Aorta (tissue), 5 donors: ENCODE measurements at places on chromosomes 5 and 9.

- H3K27me3 ChIP-seq: no peaks in the 10 kb centered on the region
- no peaks in the 10 kb centered on the region for H3K36me3 ChIP-seq
Observed at GRCh38 chr5:84589926-84590325, 205.2 kb upstream of the EDIL3 start.

- no peaks in the 10 kb centered on the region for H3K36me3 ChIP-seq
- H3K27ac ChIP-seq: no peak overlapping the region
- H3K4me1 ChIP-seq: no peaks in the 10 kb centered on the region
Observed at GRCh38 chr5:159331093-159331973, 1.0 kb upstream of the IL12B start.

DNA sequence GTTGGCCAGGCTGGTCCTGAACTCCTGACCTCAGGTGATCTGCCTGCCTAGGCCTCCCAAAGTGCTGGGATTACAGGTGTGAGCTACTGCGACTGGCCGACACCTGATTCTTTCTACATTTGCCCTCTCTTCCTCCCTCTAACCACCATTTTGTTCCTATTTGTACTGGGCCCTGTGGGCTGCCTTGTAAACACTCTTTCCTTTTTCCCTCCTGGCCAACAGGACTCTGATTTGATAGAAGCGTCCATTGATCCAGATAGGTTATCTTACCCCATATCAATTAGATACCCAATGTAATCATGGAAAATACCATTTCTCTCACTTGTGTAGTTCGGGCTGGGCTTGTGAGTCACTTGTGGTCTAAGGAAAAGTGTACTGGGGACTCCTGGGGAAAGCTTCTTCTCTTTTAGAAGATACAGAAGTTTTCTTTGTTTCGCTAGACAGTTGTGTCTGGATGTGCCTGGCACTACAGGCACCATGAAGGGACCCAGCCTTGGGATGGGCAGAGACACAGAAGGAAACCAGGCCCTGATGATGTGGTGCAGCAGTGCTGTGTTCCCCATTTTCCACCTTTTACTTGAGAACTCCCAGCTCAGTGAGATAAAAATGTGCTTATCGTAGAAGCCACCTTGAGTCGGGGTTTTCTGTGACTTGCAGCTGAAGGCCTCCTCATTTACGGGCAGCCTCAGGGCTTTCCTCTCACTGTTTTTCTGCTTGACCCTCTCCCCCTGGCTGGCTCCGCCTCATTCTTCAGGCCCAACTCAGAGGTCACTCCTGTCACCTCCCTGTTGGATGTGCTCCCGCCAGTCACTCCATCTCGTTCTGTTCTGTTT lies 32.8 kb upstream of the CPEB4 start:
- H3K36me3 ChIP-seq: no peaks in the 10 kb centered on the region
- no peak for DNase-seq
- peaks cover 2% of the 10 kb centered on the region for H3K4me1 ChIP-seq
- H3K4me3 ChIP-seq: no peak overlapping the region
- H3K27ac ChIP-seq: peak overlapping the region; percentile 9
- H3K27me3 ChIP-seq: no peaks in the 10 kb centered on the region

GRCh38 chr9:130286072-130286770 lies 20.7 kb downstream of the HMCN2 start:
- H3K27me3 ChIP-seq: no peaks in the 10 kb centered on the region
- H3K36me3 ChIP-seq: no peaks in the 10 kb centered on the region
- no peak overlapping the region for H3K4me3 ChIP-seq
- H3K27ac ChIP-seq: no peak overlapping the region

DNA sequence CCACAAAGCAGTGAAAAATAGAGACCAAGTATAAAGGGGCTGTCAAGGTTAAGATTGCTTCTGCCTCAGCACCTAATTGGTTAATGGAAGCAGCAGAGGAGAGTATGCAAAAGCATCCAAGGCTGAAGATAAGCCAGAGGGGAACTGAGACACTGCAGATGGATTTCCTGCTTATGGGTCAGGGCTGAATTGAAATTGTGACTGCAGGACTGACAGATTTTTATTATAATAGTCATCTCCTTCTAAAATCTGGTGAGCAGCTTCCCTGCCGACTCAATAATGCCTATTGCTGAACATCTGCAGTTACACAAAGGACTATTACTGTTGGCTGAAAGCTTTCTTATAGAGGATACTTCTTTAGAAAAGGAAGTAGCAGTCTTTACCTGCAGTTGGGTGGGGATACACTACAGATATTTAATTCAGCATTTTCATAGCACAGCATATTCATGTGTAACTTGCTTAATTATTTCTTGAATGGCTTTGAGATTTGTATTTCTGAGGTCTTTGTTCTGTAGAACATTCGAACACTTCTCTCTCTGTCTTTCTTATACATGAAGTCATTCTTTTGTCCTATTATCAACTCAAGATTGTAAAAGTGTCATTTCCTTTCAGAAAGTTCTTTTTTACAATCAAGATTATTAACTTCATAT lies 363.0 kb upstream of the RIOK2 start:
- H3K36me3 ChIP-seq: no peaks in the 10 kb centered on the region
- H3K4me1 ChIP-seq: no peaks in the 10 kb centered on the region
- H3K27me3 ChIP-seq: no peaks in the 10 kb centered on the region

- DNase-seq: peak; percentile 95
- no peaks in the 10 kb centered on the region for H3K36me3 ChIP-seq
- no peaks in the 10 kb centered on the region for H3K27me3 ChIP-seq
- H3K27ac ChIP-seq: peak overlapping the region; percentile 8
Observed at GRCh38 chr9:127561491-127562278, 50.4 kb upstream of the STXBP1 start.

- H3K27me3 ChIP-seq: no peaks in the 10 kb centered on the region
- H3K4me3 ChIP-seq: no peak overlapping the region
- no peak overlapping the region for H3K27ac ChIP-seq
- no peaks in the 10 kb centered on the region for H3K36me3 ChIP-seq
- peaks cover 3% of the 10 kb centered on the region for H3K4me1 ChIP-seq
Observed at GRCh38 chr5:149177911-149178565, 36.7 kb downstream of the ABLIM3 start.

- no peaks in the 10 kb centered on the region for H3K27me3 ChIP-seq
- peak overlapping the region; percentile 55 for H3K4me3 ChIP-seq
- DNase-seq: no peak
- H3K36me3 ChIP-seq: no peaks in the 10 kb centered on the region
Observed at GRCh38 chr9:37464006-37464405, 1.2 kb downstream of the ZBTB5 start.

DNA sequence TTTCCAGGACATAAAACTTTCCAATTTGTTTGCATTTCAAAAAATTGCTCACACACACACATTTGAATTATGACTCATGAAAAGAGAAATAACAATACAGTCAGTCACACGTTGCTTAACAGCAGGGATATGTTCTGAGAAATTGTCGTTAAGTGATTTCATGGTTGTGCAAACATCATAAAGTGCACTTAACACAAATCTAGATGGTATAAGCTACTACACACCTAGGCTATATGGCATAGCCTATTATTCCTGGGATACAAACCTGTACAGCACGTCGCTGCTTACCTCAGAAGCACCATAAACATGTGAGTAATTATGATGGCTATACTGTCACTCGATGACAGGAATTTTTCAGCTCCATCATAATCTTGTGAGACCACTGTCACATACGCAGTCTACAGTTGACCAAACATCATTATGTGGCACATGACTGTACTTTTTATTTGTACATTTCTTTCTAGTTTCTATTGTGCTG lies 378.2 kb downstream of the ACTL7B start:
- no peaks in the 10 kb centered on the region for H3K27me3 ChIP-seq
- H3K36me3 ChIP-seq: no peaks in the 10 kb centered on the region
- H3K27ac ChIP-seq: peak overlapping the region; percentile 72
- H3K4me1 ChIP-seq: peaks cover 2% of the 10 kb centered on the region
- no peak overlapping the region for H3K4me3 ChIP-seq

DNA sequence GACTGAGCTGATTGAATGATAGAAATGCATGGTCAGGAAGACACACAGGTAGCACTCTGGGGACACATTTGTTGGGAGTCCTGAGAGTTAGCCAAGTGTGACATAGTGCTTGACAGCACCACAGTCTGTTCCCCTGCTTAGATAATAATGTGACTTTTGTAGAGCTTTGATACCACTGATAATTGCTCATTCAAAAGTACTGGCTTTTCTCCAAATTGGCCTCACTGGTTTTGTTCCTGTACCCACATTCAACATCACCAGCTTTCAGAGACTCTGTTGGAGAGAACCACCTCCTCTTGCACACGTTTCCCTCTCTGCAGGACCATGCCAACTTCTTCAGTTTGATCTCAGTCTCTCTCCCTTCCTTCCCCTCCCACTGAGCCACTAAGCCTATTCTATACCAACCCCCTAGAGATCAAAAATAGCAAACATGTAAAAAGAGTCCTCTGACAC lies 52.5 kb upstream of the IL7R start:
- no peaks in the 10 kb centered on the region for H3K4me1 ChIP-seq
- H3K36me3 ChIP-seq: no peaks in the 10 kb centered on the region
- no peak overlapping the region for H3K27ac ChIP-seq
- H3K27me3 ChIP-seq: no peaks in the 10 kb centered on the region

GRCh38 chr5:14452685-14453454 lies 128.7 kb upstream of the OTULINL start:
- no peaks in the 10 kb centered on the region for H3K4me1 ChIP-seq
- H3K4me3 ChIP-seq: no peak overlapping the region
- no peaks in the 10 kb centered on the region for H3K36me3 ChIP-seq
- H3K27me3 ChIP-seq: no peaks in the 10 kb centered on the region
- no peak overlapping the region for H3K27ac ChIP-seq

DNA sequence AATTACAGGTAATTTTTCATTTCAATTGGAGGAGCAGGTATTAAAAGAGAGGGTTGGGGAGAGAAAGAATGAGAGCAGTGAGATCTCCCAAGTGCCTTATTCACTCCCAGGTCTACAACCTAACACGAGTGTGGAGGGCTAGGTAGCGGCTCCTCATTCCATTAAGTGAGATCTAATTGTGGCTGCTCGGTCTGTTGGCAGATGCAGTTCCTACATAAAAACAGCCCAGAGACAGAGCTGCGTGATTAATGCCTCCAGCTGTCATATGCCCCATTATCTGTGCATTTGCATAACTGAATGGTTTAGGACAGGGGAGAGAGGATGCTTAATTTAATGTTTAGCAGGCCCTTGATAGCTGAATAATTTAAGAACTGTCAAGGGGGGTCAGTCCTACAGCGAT lies 100.5 kb downstream of the PSAT1 start:
- no peaks in the 10 kb centered on the region for H3K27me3 ChIP-seq
- no peak for DNase-seq
- no peak overlapping the region for H3K27ac ChIP-seq
- no peak overlapping the region for H3K4me3 ChIP-seq
- H3K4me1 ChIP-seq: no peaks in the 10 kb centered on the region

DNA sequence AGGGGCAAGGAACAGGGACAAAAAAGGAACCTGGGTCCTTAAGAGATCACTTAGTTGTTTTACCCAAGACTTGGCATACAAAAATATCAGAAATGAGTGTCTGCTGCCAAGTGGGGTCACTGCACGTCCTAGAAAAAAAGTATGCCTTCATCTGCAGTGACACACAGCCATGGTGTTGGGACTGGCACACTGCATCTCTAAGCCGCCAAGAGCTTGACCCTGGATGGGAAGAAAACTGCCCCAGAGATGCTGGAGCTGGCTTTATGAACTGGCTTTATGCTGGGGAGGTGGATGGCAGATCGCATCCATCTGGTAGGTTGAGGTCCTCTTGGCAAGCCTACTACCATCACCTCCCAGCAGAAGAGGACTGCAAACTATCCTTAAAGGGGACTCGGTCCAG lies 51.7 kb downstream of the IRF1 start:
- no peaks in the 10 kb centered on the region for H3K27me3 ChIP-seq
- H3K4me1 ChIP-seq: peaks cover 6% of the 10 kb centered on the region
- no peaks in the 10 kb centered on the region for H3K36me3 ChIP-seq
- no peak for DNase-seq
- no peak overlapping the region for H3K27ac ChIP-seq

- no peak for DNase-seq
- H3K27ac ChIP-seq: no peak overlapping the region
- H3K4me3 ChIP-seq: no peak overlapping the region
- H3K36me3 ChIP-seq: no peaks in the 10 kb centered on the region
- no peaks in the 10 kb centered on the region for H3K27me3 ChIP-seq
Observed at GRCh38 chr9:121622387-121623203, 28.8 kb upstream of the DAB2IP start.

- peak overlapping the region; percentile 55 for H3K27ac ChIP-seq
- no peaks in the 10 kb centered on the region for H3K4me1 ChIP-seq
- peak overlapping the region; percentile 91 for H3K4me3 ChIP-seq
- no peaks in the 10 kb centered on the region for H3K27me3 ChIP-seq
- DNase-seq: no peak
Observed at GRCh38 chr9:2157277-2158110, 142.3 kb downstream of the SMARCA2 start.

DNA sequence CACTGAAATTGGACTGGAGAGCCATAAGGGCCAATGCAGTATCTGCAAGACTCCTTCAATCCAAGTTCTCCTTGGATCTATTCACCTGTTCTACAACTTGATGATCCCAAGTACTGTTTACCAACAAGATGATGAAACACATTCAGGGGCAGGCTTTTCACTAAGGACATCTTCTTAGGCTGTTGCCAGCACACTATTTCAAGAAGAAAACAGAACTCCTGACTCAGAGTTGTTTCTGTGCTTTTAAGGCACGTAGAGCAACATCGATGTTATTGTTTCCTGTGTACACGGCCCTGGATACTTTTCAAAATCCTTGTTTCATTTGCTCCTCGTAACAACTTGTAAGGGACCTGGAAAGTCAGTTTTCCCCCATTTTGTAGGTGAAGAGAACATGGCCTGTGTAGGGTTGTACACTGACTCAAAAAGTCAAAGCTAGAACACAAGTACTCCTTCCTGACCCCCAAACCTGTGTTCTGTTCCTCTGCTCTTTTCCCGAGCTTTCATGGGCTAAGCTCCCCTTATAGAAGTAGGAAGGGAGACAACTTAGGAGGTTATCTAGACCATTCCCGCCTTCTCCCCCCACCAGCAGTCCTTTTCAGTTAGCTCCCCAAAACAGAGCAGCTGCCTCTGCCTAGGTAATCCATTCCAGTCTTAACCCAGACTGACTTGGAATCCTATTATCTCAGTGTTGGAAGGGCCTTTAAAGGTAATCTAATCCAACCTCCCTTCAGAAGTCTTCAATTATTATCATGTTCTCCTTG lies 5.2 kb upstream of the MGAT1 start:
- no peak for DNase-seq
- H3K4me3 ChIP-seq: no peak overlapping the region
- H3K27me3 ChIP-seq: no peaks in the 10 kb centered on the region

DNA sequence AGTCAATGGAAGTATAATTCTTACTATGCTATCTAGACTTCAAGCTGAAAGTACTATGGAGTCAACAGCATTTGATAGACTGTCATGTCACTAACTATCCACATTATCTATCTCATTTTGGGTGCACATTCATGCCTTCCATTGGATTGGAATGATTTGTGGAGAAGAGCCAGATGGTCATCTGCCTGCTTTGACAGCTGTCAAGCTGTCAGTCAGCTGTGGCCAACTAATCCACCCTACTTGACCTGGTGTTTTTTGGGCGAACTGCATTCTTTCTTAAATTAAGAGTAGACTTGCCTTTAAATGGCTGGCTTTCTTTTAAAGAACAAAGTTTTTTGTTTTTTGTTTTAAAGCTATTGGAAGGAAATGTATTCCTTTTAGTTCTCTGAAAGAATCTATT lies 151.5 kb downstream of the DCP2 start:
- no peaks in the 10 kb centered on the region for H3K4me1 ChIP-seq
- H3K4me3 ChIP-seq: no peak overlapping the region
- DNase-seq: no peak
- no peaks in the 10 kb centered on the region for H3K27me3 ChIP-seq

- no peak overlapping the region for H3K4me3 ChIP-seq
- no peaks in the 10 kb centered on the region for H3K4me1 ChIP-seq
- no peak for DNase-seq
- H3K27ac ChIP-seq: no peak overlapping the region
Observed at GRCh38 chr9:31089549-31090221, 1294.8 kb upstream of the ACO1 start.
